Activated naive CD4-positive, alpha-beta T cell (primary cell): ENCODE measurements at places on chromosomes 5 and 9.

- DNase-seq: no peak
These were observed 8.9 kb upstream of the FBXO38 start for GRCh38 chr5:148374690-148375360.

DNA sequence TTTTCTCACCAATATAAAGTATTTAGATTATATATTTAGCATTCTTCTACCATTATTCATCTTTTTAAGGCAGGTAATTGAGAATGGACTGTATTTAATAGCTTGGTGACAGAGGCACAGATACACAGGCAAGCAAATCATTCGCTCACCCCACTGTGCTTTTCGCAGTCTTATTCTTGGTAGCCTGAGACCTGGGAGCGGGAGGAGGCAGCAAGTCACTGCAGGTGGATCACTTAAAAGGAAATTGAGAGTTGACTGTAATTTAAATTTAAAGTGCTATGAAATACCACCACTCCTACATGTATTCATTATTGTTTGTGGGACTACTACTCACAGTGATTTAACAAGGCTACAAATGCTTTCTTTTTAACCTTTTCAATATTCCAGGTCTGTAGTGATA is 9.7 kb downstream of the RICTOR start:
- DNase-seq: no peak

DNA sequence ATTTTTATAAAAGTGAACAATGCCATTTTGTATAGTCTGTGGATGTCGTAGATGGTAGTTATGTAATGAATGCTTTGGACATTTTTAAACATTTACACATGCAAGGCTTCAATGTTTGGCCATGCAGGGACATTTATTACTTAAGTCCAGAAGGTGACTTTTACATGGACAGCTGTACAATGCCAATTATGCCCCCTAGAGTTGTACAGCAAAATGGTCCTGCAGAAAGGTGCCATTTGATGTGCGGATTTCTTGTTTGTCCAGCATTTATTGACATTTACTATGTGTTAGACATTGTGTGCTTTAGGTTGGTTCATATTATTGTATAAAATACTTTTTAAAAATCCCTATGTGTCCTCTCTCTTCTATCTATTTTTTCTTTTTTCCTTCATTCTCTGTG is 22.5 kb upstream of the COMMD10 start:
- no peak for DNase-seq

DNA sequence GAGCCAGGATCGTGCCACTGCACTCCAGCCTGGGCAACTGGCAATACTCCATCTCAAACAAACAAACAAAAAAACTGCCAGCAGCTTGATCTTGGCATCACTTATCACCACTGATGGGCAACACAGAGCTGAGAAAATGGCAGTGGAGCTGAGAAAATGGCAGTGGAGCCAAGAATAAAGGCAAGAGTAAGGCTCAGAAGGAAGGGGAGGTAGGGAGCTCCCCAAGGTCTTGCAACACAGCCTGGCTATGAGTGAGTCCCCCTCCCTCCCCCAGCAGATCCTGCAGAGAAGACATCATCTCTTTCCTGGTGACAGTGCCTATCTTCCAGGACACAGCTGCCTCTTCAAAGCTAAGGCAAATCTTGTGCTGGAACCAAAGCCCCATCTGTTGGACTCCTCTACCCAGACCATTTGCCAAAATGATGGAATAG is 70.3 kb downstream of the UGCG start:
- DNase-seq: no peak

GRCh38 chr9:115170358-115171073 is 52.6 kb upstream of the TNC start:
- no peak for DNase-seq

GRCh38 chr9:114307899-114308267 is 15.0 kb upstream of the ORM1 start:
- DNase-seq: no peak

GRCh38 chr9:84139296-84140070 is 158.9 kb downstream of the RMI1 start:
- no peak for DNase-seq

DNA sequence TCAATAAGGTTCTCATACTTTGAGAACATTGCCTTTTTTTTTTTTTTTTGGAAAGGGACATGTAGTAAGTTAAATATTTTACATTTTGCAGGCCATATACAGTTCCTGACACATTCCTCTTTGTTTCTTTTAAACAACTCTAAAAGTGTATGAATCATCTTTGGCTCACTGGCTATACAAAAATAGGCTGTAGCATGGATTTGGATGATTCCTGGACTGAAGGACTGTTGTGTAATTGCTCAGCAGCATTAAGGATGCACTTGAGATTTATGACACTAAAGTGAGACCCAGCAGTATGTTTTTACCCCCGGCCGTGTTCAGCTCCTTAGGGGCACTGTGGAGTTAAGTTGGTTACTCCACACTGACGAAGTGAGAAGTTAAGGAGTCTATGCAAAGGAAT is 41.3 kb downstream of the VPS13A start:
- no peak for DNase-seq
